ENCODE measurements at places on chromosomes 2 and 18. TPM values are rescaled to one million over a fixed set of nuclear protein-coding genes. Genes with fewer than 3 reads are reported as not detected.
A peak's percentile ranks its signal among the peaks of the same experiment; 100 is the strongest.

DNA sequence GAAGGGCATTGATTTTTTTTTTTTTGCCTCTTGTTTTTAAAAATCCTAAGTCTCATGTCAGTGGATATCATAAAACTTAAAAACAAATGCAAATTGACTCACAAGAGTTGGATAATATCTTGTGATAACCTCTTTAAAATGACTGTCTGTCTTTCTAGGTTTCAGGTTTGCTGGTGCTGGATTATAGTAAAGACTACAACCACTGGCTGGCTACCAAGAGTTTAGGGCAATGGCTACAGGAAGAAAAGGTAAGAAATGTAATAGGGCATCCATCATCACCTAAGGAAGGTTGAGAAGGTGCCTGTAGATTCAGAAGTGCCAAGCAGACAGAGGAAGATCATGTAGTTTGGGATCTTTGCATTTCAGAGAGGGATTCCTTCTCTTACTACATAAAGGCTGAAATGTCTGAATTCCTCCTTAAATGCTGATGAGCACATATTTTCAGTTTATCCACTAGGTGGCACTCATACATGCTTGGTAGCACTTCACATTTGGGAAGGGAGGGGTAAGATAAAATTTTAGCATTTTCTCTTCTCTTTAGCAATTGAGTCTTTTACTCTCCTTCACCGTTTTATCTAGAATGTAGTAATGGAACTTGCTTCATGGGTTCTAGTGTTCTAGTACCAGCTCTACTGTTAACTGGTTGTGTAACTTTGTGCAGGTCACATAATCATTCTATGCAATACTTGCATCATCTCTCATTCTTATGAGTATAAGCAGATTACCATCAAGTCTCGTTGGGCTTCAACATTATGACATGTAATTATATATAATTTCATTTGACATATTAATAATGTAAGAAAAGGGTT, 21.1 kb downstream of the CPS1 start:
- DNase-seq = no peak
- no peak overlapping the region for H3K27ac ChIP-seq
- H3K4me1 ChIP-seq = no peaks in the 10 kb centered on the region
- H3K27me3 ChIP-seq = no peaks in the 10 kb centered on the region
- no peaks in the 10 kb centered on the region for H3K36me3 ChIP-seq

DNA sequence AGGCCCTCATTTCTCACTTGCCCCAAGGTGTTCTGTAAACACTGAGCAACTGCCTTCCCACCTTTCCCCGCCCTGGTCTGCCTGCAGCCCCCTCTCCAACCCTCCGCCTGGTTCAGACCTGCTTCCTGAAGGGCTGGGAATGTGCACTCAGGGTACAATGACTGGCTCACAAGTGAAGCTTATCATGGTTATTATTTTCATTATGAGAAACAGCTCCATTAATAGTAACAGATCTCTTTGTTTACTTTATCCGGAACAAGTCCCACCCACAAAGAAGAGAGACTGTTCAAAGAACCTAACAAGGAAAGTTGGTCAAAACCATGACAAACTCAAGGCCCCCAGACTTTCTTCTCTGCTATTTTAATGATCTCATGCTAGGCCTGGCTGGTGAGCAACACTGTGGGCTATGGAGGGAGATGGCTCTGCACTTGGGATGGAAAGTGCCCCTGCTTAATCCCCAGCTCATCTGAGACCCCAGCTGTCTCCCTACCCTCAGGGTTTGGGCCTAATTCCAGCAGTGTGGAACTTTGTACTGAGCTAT, 36.7 kb downstream of the ARHGAP25 start:
- no peaks in the 10 kb centered on the region for H3K27me3 ChIP-seq
- no peak for DNase-seq
- H3K27ac ChIP-seq = peak overlapping the region; percentile 10
- no peak overlapping the region for H3K4me3 ChIP-seq
- peaks cover 6% of the 10 kb centered on the region for H3K4me1 ChIP-seq
- H3K36me3 ChIP-seq = no peaks in the 10 kb centered on the region

DNA sequence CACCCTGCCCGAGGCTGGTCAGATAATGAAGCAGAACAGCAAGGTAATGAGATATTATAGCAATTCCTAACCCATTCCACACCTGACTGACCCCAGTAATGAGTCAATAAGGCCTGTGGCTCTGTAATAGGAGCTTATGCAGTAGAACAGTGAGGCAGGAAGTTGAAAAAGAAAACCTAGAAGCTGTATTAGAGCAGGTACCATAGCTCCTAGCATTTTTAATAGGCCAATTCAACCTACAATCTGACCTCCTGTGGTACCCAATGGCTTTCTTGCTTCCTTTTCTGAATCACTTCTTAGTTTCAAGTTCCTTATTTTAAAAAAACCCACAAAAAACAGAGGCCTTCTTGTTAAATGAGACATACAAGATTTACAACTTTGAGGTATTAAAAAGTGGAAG, 43.6 kb upstream of the MAP2 start:
- no peak overlapping the region for H3K4me3 ChIP-seq
- no peaks in the 10 kb centered on the region for H3K36me3 ChIP-seq
- no peaks in the 10 kb centered on the region for H3K4me1 ChIP-seq
- no peaks in the 10 kb centered on the region for H3K27me3 ChIP-seq
- DNase-seq = no peak

GRCh38 chr2:122019724-122020123, 264.3 kb downstream of the TSN start:
- no peak overlapping the region for H3K27ac ChIP-seq
- DNase-seq = peak; percentile 72
- H3K4me1 ChIP-seq = no peaks in the 10 kb centered on the region
- H3K4me3 ChIP-seq = no peak overlapping the region

DNA sequence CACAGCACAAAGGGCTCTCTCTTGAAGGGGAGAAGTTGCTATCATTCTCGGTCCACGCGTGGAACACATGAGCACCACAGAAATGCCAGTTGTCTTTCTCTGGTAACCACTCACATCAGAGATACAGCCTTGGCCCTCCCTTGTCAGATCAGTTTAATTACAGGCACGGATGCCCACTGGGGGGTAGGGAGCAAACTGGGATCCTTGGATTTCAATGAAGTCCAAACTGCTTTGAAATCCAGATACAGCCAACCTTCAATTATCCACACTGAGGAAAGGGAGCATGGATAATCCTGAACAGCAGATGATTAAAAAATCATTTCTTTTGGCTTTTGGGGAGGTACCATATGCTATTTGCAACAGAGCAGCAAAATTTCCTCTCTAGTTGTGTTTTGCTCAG, 63.7 kb upstream of the DAPL1 start:
- no peaks in the 10 kb centered on the region for H3K36me3 ChIP-seq
- no peaks in the 10 kb centered on the region for H3K4me1 ChIP-seq
- no peak for DNase-seq
- no peak overlapping the region for H3K27ac ChIP-seq
- no peaks in the 10 kb centered on the region for H3K27me3 ChIP-seq

- no peaks in the 10 kb centered on the region for H3K36me3 ChIP-seq
- H3K27ac ChIP-seq = peak overlapping the region; percentile 1
- H3K27me3 ChIP-seq = no peaks in the 10 kb centered on the region
- DNase-seq = no peak
- peak overlapping the region; percentile 41 for H3K4me3 ChIP-seq
These were observed 19.4 kb upstream of the NCL start for GRCh38 chr2:231483398-231484329.

- no peaks in the 10 kb centered on the region for H3K27me3 ChIP-seq
- H3K4me3 ChIP-seq = no peak overlapping the region
- H3K36me3 ChIP-seq = no peaks in the 10 kb centered on the region
- H3K4me1 ChIP-seq = no peaks in the 10 kb centered on the region
These were observed 299.3 kb upstream of the GYPC start for GRCh38 chr2:126356631-126357030.

DNA sequence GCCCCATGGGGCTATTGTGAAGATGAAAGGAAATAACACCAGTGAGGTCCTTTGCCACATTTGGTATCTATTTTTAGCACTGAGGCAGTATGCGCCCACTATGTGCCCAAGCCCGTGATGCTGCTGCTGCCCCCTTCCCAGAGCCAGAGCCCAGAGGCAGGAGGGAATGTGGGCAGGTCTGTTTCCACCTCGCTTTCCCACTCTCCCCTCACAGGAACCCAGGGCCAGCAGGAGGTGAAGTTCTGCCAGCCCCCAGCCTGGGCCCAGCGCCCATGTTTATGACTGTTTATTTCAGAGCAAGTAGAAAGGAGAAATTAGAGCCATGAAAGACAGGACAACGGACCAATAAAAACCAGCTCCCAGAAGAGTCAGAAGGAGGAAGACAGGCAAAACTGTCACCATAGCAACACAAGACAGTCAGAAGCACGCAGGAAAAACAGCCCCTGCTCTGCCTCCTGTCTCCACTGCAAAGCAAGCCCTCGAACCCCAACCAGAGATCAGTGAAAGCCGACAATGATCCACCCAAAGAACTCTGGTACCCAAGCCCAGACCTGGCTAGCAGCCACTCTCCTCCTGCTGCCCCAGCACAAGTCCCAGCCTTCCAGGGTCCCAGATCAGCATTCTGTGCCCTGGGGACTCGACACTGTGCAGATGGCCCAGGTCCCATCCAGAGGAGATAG, 1.4 kb downstream of the CYRIA start:
- H3K4me3 ChIP-seq = peak overlapping the region; percentile 45
- peak overlapping the region; percentile 4 for H3K27ac ChIP-seq
- no peaks in the 10 kb centered on the region for H3K36me3 ChIP-seq
- H3K27me3 ChIP-seq = peaks cover 5% of the 10 kb centered on the region
- no peaks in the 10 kb centered on the region for H3K4me1 ChIP-seq

GRCh38 chr2:11133936-11134320, 21.3 kb upstream of the SLC66A3 start:
- no peak overlapping the region for H3K4me3 ChIP-seq
- no peak for DNase-seq
- peaks cover 10% of the 10 kb centered on the region for H3K4me1 ChIP-seq
- no peaks in the 10 kb centered on the region for H3K36me3 ChIP-seq
- H3K27ac ChIP-seq = no peak overlapping the region

The POU3F3 gene
- total RNA-seq = 0.42 TPM

The ANKRD30BL gene
- total RNA-seq = not detected

The CAVIN2 gene
- total RNA-seq = 12.7 TPM

The ITPRIPL1 gene
- total RNA-seq = 0.80 TPM

The ABCB11 gene
- 0.74 TPM for total RNA-seq

The PRSS56 gene
- not detected for total RNA-seq

The CD8B2 gene
- not detected for total RNA-seq

Data from colonic mucosa (tissue), 4 donors.